ENCODE measurements at places on chromosomes 11 and 22. TPM values are rescaled to one million over a fixed set of nuclear protein-coding genes. Genes with fewer than 3 reads are reported as not detected.
A peak's percentile ranks its signal among the peaks of the same experiment; 100 is the strongest.

The MS4A18 gene
- not detected for total RNA-seq

The BTBD18 gene
- not detected for total RNA-seq

The STX3 gene
- 6.9 TPM for total RNA-seq

The PLAAT5 gene
- 1.7 TPM for total RNA-seq

The PNPLA5 gene
- total RNA-seq, result not detected

The FDX1 gene
- total RNA-seq, result 7.7 TPM

The GRIA4 gene
- not detected for total RNA-seq

The ZNF280B gene
- 2.9 TPM for total RNA-seq

The FSHB gene
- total RNA-seq, result not detected

The FAM180B gene
- 0.24 TPM for total RNA-seq

The MAPK8IP1 gene
- 0.50 TPM for total RNA-seq

- peaks cover 9% of the 10 kb centered on the region for H3K36me3 ChIP-seq
- H3K27ac ChIP-seq, result peak overlapping the region; percentile 11
- no peak overlapping the region for H3K4me3 ChIP-seq
- DNase-seq, result peak; percentile 22
- H3K4me1 ChIP-seq, result peaks cover 54% of the 10 kb centered on the region
- no peaks in the 10 kb centered on the region for H3K27me3 ChIP-seq
Observed at GRCh38 chr22:30943368-30943767, 25.2 kb downstream of the MORC2 start.

GRCh38 chr22:35303029-35303624 lies 3.4 kb downstream of the TOM1 start:
- H3K27ac ChIP-seq, result peak overlapping the region; percentile 3
- peaks cover 76% of the 10 kb centered on the region for H3K4me1 ChIP-seq
- H3K4me3 ChIP-seq, result peak overlapping the region; percentile 3
- DNase-seq, result no peak

- H3K4me3 ChIP-seq, result peak overlapping the region; percentile 52
- peak; percentile 73 for DNase-seq
- H3K27ac ChIP-seq, result peak overlapping the region; percentile 70
Observed at GRCh38 chr11:58592760-58593472, 14.1 kb downstream of the ZFP91 start.

GRCh38 chr11:3873712-3874349 lies 18.4 kb downstream of the STIM1 start:
- H3K36me3 ChIP-seq, result peaks cover 1% of the 10 kb centered on the region
- H3K4me3 ChIP-seq, result no peak overlapping the region
- no peaks in the 10 kb centered on the region for H3K27me3 ChIP-seq
- no peak for DNase-seq
- H3K27ac ChIP-seq, result peak overlapping the region; percentile 36

- DNase-seq, result no peak
- peaks cover 2% of the 10 kb centered on the region for H3K36me3 ChIP-seq
- H3K27ac ChIP-seq, result no peak overlapping the region
- no peak overlapping the region for H3K4me3 ChIP-seq
Observed at GRCh38 chr11:134554106-134554505, 142.1 kb upstream of the B3GAT1 start.

- H3K27me3 ChIP-seq, result no peaks in the 10 kb centered on the region
- peak overlapping the region; percentile 64 for H3K27ac ChIP-seq
- peaks cover 29% of the 10 kb centered on the region for H3K4me1 ChIP-seq
- H3K4me3 ChIP-seq, result peak overlapping the region; percentile 92
- peaks cover 3% of the 10 kb centered on the region for H3K36me3 ChIP-seq
- DNase-seq, result peak; percentile 5
Observed at GRCh38 chr11:111602865-111603610, 789 bp downstream of the SIK2 start.

DNA sequence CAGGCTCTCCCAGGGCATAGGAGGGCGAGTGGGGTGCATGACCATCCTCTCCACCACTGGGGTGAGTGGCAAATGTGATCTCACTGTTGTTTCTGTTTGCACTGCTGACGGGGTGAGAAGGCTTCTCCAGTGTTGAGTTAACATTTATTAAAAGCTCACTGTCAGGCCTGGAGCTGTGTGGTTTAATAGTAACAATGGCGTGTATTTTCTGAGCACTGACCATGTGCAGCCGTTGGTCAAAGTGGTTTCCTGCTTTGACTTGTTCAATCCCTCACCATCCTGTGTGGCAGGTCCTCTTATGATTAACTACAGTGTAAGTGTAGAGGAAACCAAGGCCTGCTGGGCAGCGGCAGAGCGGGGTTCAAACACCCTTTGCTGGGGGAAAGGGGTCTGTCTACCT lies 4.4 kb downstream of the A4GALT start:
- DNase-seq, result no peak
- H3K4me3 ChIP-seq, result no peak overlapping the region
- peaks cover under 1% of the 10 kb centered on the region for H3K36me3 ChIP-seq

DNA sequence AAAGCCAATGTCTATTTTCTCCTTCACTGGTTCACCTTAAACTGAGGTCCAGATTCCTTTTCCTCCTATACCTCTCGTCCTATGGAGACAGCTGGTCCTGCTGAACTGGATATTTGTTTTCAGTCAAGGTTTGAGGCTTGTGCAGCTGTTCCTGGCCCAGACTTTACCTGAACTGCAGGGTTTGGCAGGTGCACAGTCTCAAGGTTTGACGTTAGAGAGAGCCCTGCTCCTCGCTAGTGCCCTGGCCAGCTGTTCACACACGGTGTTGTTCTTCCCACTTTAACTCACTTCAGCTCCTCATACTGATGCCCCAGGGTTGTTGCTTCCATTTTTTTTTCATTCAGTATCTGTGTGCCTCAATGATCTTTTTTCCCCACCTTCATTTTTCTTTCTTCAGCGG lies 74.0 kb upstream of the TTC12 start:
- H3K36me3 ChIP-seq, result no peaks in the 10 kb centered on the region
- H3K4me1 ChIP-seq, result peaks cover 11% of the 10 kb centered on the region
- no peak for DNase-seq
- H3K27ac ChIP-seq, result no peak overlapping the region

- no peak overlapping the region for H3K27ac ChIP-seq
- H3K27me3 ChIP-seq, result no peaks in the 10 kb centered on the region
- peaks cover 8% of the 10 kb centered on the region for H3K4me1 ChIP-seq
- H3K4me3 ChIP-seq, result no peak overlapping the region
Observed at GRCh38 chr11:1586699-1587098, 1.6 kb upstream of the KRTAP5-1 start.

DNA sequence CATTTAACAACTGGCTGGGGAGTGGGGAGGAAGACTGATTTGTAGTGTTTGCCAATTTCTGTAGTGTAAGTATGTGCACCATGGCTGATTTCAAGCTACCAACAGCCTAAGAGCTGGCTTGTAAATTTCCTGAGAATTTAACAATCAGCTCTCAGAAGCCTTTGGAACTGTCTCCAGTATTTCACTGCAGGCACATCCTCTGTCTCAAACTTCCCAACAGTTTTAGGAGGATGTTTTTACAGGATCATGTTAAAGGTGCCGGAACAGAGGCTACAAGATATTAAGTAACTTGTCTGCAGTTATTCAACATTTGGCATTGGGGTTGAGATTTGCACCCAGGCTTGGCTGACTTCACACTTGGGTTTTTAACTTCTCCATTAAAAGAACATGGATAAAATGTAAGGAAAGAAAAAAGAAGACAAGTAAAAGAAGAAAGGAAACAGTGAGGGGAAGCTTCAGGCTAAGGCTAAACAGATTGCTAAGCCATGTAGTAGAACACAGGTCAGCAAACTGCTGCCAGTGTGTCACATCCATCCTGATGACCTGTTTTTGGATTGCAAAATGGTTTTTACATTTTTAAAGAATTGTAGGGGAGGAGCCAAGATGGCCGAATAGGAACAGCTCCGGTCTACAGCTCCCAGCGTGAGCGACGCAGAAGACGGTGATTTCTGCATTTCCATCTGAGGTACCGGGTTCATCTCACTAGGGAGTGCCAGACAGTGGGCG lies 204.8 kb upstream of the SESN3 start:
- peaks cover 6% of the 10 kb centered on the region for H3K27me3 ChIP-seq
- DNase-seq, result no peak
- no peak overlapping the region for H3K4me3 ChIP-seq
- peaks cover 5% of the 10 kb centered on the region for H3K4me1 ChIP-seq
- H3K27ac ChIP-seq, result no peak overlapping the region

GRCh38 chr11:1570896-1571759 lies 943 bp downstream of the DUSP8 start:
- H3K4me3 ChIP-seq, result peak overlapping the region; percentile 50
- H3K27ac ChIP-seq, result no peak overlapping the region
- H3K27me3 ChIP-seq, result peaks cover 7% of the 10 kb centered on the region

DNA sequence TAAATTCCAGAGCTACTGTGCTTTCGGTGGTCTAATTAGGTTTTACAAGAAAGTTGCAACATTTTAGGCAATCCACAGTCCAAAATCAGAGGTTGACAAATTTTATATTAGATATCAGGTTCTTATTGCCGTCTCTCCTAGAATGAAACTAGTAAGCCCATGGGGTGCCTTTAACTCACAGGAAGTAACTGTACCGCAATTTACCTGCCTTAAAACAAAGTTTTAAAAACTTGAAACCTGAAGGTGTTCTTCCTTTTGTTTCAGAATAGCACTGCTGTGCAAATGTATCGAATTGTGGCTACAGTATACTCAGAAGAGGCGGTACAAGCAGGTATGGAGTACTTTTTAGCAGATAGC lies 77.2 kb downstream of the PISD start:
- H3K27ac ChIP-seq, result peak overlapping the region; percentile 83
- H3K4me1 ChIP-seq, result peaks cover 58% of the 10 kb centered on the region
- no peaks in the 10 kb centered on the region for H3K27me3 ChIP-seq
- peak overlapping the region; percentile 6 for H3K4me3 ChIP-seq
- DNase-seq, result no peak

DNA sequence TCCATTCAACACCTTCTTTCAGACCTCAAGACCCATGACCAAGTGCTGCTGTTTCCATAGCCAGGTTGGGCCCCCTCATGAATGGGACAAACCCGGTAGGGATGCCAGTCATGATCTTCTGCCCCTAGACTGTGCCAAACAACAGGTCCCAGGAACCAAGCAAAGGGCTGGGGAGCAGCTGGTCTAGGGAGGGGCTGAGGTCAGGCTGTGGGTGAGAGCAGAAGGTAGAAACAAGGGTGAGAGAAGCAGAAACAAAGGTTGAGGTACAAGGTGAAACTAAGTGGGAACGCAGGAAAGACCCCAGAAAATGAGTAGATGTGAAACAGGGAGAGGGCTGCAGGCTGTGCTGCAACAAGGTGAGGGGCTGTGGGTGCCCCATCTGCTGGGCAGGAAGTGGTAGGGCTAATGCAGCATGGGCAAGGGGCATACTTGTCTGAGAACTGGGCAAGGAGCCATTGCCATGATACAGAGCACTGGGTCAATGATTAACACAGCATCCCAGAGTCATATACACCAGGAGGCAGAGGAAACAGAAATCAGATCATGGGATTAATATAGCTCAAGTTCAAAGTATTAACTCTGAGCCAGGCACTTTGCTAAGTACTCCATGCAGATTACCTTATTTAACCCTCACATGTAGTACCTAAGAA lies 45.9 kb downstream of the SLC1A2 start:
- DNase-seq, result no peak
- H3K36me3 ChIP-seq, result no peaks in the 10 kb centered on the region
- H3K4me3 ChIP-seq, result no peak overlapping the region
- H3K4me1 ChIP-seq, result peaks cover 9% of the 10 kb centered on the region
- peaks cover 6% of the 10 kb centered on the region for H3K27me3 ChIP-seq
- no peak overlapping the region for H3K27ac ChIP-seq

- peaks cover 6% of the 10 kb centered on the region for H3K27me3 ChIP-seq
- H3K4me3 ChIP-seq, result peak overlapping the region; percentile 92
- peaks cover 27% of the 10 kb centered on the region for H3K4me1 ChIP-seq
- H3K36me3 ChIP-seq, result no peaks in the 10 kb centered on the region
- no peak overlapping the region for H3K27ac ChIP-seq
- DNase-seq, result peak; percentile 85
Observed at GRCh38 chr22:28442264-28442710, 237.4 kb downstream of the TTC28 start.

- H3K36me3 ChIP-seq, result peaks cover 24% of the 10 kb centered on the region
- peak overlapping the region; percentile 97 for H3K27ac ChIP-seq
- peak overlapping the region; percentile 97 for H3K4me3 ChIP-seq
- no peaks in the 10 kb centered on the region for H3K27me3 ChIP-seq
- DNase-seq, result peak; percentile 53
- peaks cover 41% of the 10 kb centered on the region for H3K4me1 ChIP-seq
Observed at GRCh38 chr11:119093942-119094815, 7.5 kb downstream of the DPAGT1 start.
